Right ventricle myocardium superior (tissue), 1 donor: ENCODE measurements at places on chromosomes 5 and 9.
A peak's percentile ranks its signal among the peaks of the same experiment; 100 is the strongest.

DNA sequence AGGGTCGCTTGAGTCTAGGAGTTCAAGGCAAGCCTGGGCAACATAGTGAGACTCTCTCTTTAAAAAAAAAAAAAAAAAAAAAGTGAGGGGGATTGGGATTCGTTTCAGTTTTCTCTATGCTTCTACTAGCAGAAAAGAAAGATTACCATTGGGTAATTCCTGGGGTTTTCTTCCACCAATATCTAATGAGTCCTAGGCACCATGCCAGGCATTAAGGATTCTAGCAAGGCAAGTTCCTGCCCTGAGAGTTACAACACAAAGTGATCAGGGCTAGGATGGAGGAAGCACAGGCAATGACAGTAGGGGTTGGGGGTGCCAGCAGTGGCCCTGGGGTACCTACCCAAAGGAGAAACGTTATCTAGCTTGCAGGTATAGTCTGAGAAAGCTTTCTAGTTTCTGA is 90.8 kb downstream of the PCDH1 start:
- no peak for DNase-seq

DNA sequence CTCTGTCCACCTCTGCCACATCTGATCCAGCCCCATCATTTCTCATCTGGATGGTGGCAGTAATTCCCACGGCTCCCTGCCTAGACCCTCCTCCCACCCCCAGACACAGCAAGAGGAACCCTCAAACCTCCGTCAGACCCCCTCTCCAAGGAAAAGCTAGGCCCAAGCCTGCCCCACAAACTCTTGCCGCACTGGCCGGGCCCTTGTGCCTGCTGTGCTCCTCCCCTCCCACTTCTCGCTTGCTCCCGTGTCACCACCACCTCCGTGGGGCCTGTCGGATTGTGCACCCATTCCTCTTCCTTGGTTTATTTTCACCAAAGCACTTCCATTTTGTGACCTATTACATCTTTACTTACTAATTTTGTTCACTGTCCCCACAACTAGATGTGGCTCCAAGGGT is 14.2 kb downstream of the BARX1 start:
- no peak for DNase-seq

- DNase-seq, result no peak
Measured at GRCh38 chr9:127386249-127386648, 10.7 kb upstream of the SLC2A8 start.

DNA sequence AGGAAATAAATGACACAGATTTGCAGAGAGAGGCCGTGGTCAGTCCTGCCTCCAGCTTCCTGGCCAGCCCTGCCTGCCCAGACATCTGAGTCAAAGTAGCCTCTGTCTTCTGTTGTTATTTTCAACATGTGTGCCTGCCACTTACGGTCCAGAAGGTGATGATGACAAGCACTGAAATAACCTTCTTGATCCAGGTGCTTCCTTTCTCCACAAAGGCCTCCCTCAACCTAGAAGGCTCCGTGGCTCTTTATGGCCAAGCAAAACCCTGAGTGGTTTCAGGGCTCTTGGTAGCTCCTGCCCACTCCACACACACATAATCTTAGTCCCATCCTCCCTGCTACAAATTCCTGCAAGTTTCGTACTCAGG is 34.1 kb upstream of the SLC6A19 start:
- peak; percentile 7 for DNase-seq

DNA sequence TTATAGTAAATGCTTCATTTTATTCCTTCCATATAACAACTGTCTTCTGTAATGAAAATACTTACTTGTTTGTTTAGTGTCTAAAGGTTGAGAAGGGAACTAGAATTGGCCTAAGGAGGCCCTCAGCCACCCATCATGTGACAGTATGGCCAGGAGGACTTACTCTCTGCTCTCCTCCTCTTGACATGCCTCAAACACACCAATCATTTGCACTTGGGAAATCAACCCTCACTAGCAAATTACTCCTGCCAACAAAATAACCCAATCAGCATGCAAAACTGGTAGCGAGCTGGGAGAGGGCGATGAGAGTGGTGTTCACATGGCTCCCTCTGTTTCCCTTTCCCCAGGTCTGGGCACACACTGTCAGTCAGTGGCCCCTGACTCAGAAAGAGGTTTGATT is 58.6 kb upstream of the MEF2C start:
- DNase-seq, result no peak

DNA sequence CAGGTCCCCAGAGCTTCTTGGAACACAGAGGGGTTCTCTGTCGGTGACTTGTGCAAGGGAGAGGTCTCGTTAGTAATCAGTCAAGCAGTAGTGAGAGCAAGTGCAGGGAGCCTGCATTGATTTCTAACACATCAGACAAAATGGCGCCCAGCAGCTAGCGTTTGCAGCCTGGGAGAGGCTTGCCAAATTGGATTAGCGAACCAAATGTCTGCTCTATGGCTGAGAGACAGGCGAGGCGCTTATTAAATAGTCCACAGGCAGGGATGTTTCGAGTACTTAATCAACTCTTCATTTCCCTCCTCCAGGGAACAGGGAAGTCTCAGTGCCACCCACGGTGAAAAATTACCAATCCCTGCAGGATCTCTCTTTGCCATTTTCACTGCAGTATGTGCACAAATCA is 131.4 kb upstream of the SHB start:
- no peak for DNase-seq

DNA sequence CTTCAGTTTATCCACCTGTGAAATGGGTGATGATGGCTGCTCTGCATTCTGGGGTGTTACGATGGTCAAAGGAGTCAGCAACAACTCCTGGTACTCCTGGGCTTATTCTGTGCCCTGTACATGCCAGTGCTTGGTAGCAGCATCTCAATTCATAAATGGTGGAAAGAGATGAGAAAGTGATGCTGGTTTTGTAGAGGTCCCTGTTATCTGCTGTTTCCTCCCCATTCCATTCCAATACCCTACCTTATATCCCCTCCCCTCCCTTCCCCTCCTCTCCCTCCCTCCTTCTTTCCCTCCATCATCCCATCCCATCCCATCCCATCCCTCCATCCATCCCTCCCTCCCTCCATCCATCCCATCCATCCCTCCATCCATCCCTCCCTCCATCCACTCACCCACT is 19.1 kb downstream of the BOD1 start:
- no peak for DNase-seq

DNA sequence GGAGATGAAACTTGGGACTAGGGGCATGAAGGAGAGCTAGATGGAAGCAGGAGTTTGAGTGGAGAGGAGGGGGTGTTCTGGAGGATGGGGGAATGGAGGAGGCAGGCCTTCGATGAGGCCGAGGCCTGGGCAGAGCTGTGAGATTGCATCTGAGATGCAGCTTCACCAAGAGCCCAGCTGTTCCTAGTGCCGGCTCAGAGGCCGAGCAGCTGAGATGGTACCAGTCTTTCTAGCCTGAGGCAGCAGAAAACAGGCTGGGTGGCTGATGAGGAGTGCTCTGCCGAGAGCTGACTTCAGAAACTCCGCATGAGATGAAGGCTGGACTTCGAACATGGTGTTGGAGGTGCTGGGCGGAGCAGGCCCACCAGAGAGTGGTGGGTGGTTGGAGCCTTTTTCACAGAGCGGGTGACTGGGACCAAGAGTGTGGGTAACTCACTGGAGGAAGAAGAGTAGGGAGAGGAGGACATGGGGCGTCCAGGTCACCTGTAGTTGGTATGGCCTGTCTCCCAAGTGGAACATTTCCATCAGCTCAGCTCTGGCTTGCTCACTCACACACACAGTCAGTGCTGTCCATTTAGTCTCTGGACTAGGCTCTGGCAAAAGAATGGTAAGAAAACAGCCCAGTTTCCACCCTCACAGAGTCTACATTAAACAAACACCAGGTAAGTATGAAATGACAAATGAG is 54.7 kb downstream of the TMOD1 start:
- DNase-seq, result no peak

GRCh38 chr5:20832204-20833080 is 844.4 kb upstream of the CDH18 start:
- DNase-seq, result no peak

DNA sequence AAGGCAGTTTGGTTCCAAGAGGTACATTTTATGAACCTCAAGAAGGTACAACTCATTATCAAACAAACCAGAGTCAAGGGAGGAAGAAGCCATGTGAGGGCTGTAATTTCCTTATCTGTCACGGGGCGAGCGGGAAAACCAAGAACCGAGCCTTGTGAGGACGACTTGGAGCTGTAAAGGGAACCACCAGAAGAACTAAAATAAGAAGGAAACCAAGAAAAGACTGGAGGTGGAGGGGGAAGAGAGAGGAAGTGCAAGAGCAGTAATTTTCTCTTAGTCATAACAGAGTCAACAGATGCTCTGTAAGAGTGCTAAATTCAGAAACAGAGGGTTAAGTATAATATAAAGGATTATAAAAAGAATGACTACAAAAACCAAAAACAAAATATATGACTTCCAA is 127.1 kb downstream of the DIRAS2 start:
- no peak for DNase-seq

DNA sequence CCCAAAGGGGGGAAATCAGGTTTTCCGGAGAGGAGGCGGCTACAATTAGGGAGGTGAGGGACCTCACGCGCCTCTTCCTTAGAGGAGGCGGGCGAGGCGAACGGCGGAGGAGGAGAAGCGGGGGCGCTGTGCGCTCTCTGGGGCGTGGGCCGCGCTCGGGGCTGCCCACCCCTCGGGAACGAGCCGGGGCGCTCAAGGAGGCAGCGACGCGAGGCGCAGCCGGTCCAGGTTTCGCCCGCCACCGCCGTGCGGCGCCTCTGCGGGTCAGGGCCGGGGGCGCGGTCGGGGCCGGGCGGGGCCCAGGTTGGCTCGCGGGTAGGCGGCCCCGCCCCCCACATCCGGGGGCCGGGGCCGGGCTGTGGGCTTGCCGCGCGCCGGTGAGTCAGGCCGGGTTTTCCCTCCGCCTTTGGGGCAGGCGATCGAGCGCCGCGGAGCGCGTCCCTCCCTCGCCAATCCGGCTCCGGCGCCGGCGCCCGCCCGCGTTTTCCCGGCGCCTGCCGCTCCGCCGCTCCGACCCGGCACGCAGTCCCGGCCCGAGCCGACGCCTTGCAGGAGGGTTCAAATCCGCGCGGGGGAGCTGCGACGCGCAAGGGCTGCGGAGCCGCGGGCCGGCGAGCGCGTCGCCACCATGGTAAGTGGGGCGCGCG is at the start of gene N4BP3:
N4BP3 (plus strand) TSS at position 392 of the 647 bp plus-strand sequence. CDS start 6,052 bp downstream, outside the sequence.
- DNase-seq, result no peak

DNA sequence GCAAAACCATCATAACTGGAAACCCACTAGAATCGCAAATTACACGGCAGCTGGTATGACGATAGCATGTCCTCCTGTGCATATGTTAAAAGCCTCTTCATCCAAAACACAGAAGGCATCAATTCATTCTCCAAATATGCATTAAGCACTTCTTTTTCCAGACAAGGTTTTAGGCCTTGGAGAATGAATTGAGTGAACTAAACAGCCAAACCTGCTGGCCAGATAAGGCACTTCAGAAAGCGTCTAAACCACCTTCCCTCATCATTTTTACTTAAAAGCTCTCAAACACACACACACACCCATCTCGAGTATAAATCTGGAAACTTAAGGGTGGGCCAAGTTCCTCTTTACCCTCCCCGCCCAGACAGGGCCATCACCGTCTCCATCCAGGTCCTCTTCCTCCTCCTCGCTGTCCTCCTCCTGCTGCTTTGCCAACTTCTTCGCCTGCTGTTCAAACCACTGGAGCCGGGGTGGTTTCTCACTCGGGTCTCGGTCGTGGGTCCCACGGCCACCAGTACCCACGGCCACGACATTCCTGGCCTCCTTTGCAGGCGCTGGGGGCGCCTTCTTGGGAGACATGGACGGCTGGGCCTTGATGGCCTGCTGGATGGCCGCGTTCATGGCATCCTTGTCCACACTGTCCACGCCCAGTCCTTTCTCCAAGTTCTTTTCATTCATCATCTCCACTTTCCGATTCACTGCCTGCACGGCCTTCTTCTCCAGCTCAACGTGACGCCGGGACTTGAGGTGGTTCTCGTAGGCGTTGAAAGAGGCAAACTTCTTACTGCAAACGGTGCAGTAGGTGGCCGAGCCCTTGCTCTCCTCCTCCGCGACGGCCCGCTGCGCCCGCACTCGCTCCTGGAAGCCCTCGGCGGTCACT is 696 bp downstream of the ZNF622 start:
- peak; percentile 38 for DNase-seq

GRCh38 chr9:22975951-22976350 is 529.3 kb downstream of the DMRTA1 start:
- no peak for DNase-seq

DNA sequence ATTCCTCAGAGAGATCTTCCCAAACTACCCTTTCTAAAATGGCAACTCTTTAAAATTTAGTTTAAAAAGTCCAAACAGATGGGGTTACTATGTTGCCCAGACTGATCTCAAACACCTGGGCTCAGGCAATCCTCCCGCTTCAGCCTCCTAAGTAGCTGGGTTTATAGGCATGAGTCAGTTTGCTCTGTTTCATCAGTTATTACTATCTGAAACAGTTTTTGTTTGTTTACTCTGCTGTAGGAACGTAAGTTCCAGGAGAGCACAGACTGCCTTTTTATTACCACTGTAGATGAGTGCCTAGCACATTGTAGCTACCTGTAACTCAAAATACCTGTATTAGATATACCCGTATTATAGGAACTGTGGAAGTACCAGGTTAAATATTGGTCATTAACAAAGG is 89.4 kb downstream of the UHRF2 start:
- DNase-seq, result no peak

DNA sequence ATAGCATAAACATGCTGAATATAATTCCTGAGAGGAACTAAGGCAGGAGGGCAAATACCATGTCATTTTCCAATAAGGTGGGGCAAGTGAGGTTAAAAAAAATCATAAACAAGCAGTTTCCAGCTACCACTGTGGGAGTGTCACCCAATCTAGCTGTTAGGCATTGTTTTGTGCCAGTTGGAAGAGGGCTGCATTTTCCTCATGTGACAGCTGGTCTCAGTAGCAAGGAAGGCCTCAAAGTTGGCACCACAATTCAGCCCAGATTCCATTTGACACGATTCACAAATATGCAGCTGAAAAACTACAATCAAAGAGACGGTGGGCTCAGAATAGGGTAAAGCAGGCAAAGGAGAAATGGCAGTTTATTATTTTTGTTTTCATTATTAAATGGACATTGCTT is 636.1 kb downstream of the KIF4B start:
- no peak for DNase-seq

GRCh38 chr5:156295431-156295830 is 31.5 kb upstream of the SGCD start:
- DNase-seq, result no peak

GRCh38 chr9:118306801-118307200 is 602.6 kb downstream of the TLR4 start:
- DNase-seq, result no peak

DNA sequence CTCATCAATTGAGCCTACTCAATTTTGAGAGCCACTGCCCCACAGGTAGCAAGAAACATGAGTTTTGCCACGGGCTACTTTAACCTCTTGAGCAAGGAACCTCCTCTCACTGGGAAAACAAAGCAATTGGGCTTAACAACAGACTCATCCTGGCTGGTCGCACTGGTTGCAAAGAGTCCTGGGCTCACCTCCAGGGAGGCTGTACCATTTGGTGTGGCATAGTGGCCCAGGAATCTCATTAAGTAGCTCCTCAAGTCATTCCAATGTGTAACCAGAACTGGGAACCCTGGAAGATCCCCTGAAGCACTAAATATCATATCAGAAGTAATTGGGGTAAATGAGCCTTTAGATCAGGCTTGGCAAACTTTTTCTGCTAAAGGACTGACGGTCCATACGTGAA is 78.5 kb downstream of the MYO10 start:
- no peak for DNase-seq
